ENCODE measurements at places on chromosomes 6 and 20.

DNA sequence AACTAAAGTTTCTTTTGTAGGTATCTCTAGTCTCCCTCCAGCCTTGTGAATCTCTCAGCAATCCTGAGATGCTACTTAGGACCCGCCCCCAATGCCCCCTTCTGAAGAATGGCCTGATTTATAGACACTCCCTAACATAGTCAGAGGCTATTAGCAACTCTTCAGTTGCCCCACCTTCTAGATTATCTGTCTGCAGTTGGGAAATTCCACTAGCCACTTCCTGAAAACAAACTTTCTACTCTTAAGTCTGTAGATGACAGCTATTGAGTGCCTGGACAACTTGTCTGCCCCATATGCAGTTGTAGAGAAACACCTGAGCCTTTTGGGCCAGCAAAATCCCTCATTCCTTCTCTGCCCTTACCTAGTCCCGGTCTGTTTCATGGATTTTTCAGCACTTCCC is 188.2 kb upstream of the PREP start:
- no peak for DNase-seq
- H3K4me1 ChIP-seq = peaks cover 23% of the 10 kb centered on the region
- H3K36me3 ChIP-seq = no peaks in the 10 kb centered on the region
- H3K27me3 ChIP-seq = no peaks in the 10 kb centered on the region
- no peak overlapping the region for H3K27ac ChIP-seq

DNA sequence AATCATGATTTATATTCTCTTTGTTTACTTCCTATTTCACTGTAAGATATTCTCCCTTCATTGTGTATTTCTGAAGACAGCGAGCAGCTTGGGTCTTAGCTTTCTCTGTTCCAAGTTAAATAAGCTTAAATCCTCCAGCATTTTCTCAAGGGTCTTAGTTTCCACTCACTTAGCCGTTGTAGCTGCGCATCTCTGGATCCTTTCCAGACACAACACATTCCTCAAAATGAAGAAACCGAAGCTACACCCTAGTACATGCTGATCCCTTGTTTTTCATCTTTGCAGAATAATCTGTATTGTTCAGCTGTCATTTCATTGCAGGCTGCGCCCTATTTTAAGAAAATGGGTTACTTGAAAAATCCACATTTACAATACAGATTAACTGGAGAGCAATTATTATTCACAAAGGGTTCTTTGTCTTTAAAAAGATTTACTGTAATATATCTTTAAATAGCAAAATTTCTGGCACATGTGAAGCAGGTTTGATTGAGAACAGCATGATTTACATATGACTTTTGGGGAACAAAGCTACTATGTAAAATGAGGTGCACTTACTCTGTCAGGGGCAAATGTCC is 375.8 kb downstream of the QKI start:
- no peak for DNase-seq
- H3K36me3 ChIP-seq = no peaks in the 10 kb centered on the region
- no peaks in the 10 kb centered on the region for H3K4me1 ChIP-seq
- H3K27ac ChIP-seq = no peak overlapping the region

- H3K4me1 ChIP-seq = peaks cover 49% of the 10 kb centered on the region
- no peak overlapping the region for H3K4me3 ChIP-seq
- no peak overlapping the region for H3K27ac ChIP-seq
- H3K36me3 ChIP-seq = no peaks in the 10 kb centered on the region
- no peak for DNase-seq
These were observed 8.7 kb downstream of the TOX2 start for GRCh38 chr20:43923322-43923721.

DNA sequence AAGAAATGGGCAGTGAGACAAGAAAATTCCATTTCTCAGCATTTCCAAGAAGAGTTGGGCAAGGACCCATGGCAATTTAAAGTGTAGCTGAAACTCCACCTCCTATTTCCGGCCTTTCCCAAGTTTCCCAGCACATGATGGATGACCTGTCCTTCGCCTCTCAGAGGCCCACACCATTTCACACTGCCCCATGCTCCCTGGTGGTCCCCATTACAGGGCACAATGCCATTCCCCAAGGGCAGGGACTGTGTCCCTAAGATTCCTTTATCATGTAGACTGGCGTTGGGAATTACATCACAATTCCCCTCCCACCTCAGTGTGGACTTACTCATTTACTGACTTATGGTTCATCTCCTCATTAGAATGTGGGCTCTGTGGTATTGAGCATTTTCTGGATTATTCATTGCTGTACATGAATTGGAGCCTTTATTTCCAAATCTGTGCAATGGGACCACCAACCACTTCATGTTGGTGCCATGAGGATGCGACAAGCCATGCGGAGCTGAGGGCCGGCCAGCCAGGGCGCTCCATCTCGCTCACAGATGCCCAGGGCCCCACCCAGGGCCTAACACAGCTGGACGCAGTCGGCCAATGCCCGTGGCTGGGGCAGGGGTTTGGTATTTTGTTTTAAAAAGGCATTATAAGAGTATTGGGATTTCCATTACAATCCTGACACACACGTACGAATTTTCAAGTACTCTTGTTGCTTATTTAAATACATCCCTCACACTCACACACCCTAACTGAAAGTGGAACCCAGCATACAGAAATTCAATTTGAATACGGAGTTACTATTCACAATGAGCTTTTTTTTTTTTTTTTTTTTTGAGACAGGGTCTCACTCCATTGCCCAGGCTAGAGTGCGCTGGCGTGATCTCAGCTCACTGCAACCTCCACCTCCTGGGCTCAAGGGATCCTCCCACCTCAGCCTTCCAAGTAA is 5.4 kb downstream of the ACSS1 start:
- H3K27ac ChIP-seq = no peak overlapping the region
- no peak overlapping the region for H3K4me3 ChIP-seq
- peaks cover 25% of the 10 kb centered on the region for H3K36me3 ChIP-seq
- no peak for DNase-seq
- H3K27me3 ChIP-seq = no peaks in the 10 kb centered on the region

GRCh38 chr6:106448000-106448426 is 87.5 kb downstream of the CRYBG1 start:
- peaks cover 9% of the 10 kb centered on the region for H3K4me1 ChIP-seq
- no peaks in the 10 kb centered on the region for H3K27me3 ChIP-seq
- H3K27ac ChIP-seq = no peak overlapping the region
- no peak overlapping the region for H3K4me3 ChIP-seq
- peak; percentile 42 for DNase-seq

GRCh38 chr20:59028812-59029211 is 3.3 kb downstream of the ATP5F1E start:
- no peak overlapping the region for H3K27ac ChIP-seq
- peaks cover 65% of the 10 kb centered on the region for H3K36me3 ChIP-seq
- no peak for DNase-seq
- H3K4me1 ChIP-seq = peaks cover 36% of the 10 kb centered on the region
- no peak overlapping the region for H3K4me3 ChIP-seq

- no peak for DNase-seq
- no peak overlapping the region for H3K27ac ChIP-seq
- H3K4me1 ChIP-seq = no peaks in the 10 kb centered on the region
- H3K4me3 ChIP-seq = no peak overlapping the region
- no peaks in the 10 kb centered on the region for H3K36me3 ChIP-seq
- H3K27me3 ChIP-seq = no peaks in the 10 kb centered on the region
These were observed 148.3 kb downstream of the ZNF217 start for GRCh38 chr20:53445321-53445731.

- H3K27me3 ChIP-seq = peaks cover 3% of the 10 kb centered on the region
- DNase-seq = no peak
These were observed 132.7 kb upstream of the LRFN2 start for GRCh38 chr6:40719671-40720374.

DNA sequence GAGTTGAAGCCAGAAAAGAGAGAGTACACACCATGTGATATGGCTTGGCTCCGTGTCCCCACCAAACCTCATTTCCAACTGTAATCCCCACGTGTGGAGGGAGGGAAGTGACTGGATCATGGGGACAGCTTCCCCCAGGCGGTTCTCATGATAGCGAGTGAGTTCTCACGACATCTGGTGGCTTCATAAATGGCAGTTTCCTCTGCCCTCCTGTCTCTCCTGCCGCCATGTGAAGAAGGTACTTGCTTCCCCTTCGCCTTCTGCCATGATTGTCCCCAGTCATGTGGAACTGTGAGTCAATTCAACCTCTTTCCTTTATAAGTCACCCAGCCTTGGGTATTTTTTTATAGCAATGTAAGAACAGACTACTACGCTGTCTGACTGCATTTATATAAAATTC is 40.3 kb downstream of the TAF4 start:
- no peak overlapping the region for H3K27ac ChIP-seq
- H3K4me1 ChIP-seq = peaks cover 29% of the 10 kb centered on the region
- no peak for DNase-seq
- H3K27me3 ChIP-seq = no peaks in the 10 kb centered on the region
- H3K36me3 ChIP-seq = no peaks in the 10 kb centered on the region
